ENCODE measurements at places on chromosomes 3 and 15. TPM values are rescaled to one million over a fixed set of nuclear protein-coding genes. Genes with fewer than 3 reads are reported as not detected.

Gene UQCC5
- 64.7 TPM for polyA plus RNA-seq

Gene ACKR2
- 3.6 TPM for polyA plus RNA-seq

Gene GOLGA8J
- polyA plus RNA-seq = not detected

Gene LSMEM2
- polyA plus RNA-seq = 18.1 TPM

Gene LMOD3
- polyA plus RNA-seq = 0.61 TPM
